ENCODE measurements at places on chromosomes 1 and 21.

DNA sequence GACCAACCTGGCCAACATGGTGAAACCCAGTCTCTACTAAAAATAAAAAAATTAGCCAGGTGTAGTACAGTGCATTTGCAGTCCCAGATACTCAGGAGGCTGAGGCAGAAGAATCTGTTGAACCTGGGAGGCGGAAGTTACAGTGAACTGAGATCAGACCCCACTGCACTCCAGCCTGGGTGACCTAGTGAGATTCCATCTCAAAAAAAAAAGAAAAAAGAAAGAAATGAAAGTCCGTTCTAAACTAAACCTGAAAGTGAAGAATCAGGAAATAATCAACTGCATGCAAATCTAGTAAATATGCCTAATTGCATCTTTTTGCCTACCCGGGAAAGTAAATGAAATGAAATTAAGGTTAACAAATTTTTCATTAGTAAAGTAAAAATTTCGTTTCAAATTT, 99.6 kb downstream of the ZZZ3 start:
- DNase-seq = no peak

GRCh38 chr1:110465038-110465813, 14.3 kb downstream of the PROK1 start:
- DNase-seq = peak; percentile 65

DNA sequence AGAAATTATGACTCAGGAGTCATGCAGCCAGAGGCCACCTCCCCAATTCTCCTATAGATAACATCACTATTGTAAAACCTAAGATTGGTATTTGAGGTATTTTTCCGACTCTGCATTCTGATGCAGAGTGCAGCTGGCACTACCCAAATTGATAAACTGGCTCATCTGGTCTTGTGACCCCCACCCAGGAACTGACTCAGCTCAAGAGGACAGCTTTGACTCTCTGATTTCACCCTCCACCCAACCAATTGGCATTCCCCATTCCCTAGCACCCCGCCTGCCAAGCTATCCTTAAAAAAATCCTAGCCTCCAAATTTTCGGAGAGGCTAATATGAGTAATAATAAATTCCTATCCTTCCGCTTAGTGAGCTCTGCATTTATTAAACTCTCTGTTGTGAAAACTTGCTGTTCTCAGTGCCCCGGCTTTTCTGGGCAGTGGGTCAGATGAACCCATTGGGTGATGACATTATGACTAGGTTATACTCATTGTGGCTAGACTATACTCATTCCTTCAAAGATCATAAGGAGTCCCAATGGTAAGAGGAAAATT, 39.4 kb upstream of the EPS15 start:
- no peak for DNase-seq

GRCh38 chr1:19893687-19894086, 11.5 kb downstream of the OTUD3 start:
- DNase-seq = no peak

GRCh38 chr1:53654216-53655210, 84.5 kb downstream of the GLIS1 start:
- DNase-seq = no peak

DNA sequence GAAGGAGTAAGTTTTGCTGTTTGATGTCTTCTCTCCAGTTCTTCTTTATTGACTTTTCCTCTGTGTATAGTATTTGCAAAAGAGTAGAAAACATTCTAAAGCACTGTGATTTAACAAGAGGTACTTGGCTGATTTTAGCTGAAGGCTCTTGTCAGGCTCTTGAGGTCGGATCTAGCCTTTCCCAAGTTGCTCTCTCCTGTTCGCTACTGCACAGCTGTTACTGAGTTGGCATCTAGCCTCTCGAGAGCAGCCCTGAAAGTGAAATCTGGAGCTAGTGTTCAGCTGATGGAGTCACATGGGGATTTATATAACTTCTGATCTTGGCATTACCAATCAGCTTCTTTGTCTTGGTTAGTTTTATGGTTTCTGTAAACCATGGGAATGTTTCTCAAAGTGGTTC, 193.1 kb downstream of the RYR2 start:
- DNase-seq = no peak

GRCh38 chr1:202016811-202017748, 6.7 kb downstream of the ELF3 start:
- no peak for DNase-seq

DNA sequence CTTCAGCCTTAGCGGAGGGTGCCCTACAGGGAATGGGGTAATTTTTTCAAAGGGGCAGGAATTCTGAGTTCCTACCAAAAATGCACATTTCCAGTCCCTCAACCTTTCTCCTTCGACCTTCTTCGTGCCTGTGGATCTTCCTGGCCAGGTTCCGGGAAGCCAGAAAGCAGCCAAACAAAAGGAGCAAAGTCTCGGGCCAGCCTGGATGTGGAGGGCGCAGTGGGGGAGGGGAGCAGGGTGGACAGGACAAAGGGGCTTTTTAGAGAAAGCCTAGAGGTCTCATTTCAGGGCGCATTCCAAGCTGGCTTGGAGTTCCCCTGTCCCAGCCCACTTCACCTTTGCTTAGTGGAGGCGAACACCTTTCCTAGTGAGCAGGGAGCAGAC, 2.9 kb upstream of the INAVA start:
- peak; percentile 43 for DNase-seq

- DNase-seq = no peak
Measured at GRCh38 chr1:3359351-3359750, 95.1 kb upstream of the ARHGEF16 start.

DNA sequence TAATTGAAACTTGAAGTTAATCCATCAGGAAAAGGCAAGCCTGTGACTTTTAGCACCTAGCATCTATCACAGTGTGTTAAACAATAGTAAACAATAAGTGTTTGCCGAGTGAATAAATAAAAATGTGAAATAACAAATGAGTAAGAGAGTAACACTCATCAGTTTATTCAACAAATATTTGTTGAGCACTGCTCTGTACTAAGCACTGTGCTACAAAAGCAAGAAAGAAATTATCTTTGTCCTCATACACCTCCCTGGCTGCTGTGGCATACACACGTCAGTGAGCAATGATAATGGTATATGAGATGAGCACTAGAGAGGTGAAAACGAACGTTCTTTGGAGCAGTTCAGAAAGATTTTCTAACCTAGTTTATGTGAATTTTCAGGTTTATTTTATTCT, 295.0 kb upstream of the LRRC7 start:
- DNase-seq = no peak

- DNase-seq = no peak
Measured at GRCh38 chr1:179857009-179857408, 20.6 kb downstream of the TOR1AIP2 start.

- DNase-seq = no peak
Measured at GRCh38 chr1:234558330-234558836, 51.6 kb downstream of the IRF2BP2 start.

- no peak for DNase-seq
Measured at GRCh38 chr21:38948377-38949069, 142.8 kb downstream of the ETS2 start.

DNA sequence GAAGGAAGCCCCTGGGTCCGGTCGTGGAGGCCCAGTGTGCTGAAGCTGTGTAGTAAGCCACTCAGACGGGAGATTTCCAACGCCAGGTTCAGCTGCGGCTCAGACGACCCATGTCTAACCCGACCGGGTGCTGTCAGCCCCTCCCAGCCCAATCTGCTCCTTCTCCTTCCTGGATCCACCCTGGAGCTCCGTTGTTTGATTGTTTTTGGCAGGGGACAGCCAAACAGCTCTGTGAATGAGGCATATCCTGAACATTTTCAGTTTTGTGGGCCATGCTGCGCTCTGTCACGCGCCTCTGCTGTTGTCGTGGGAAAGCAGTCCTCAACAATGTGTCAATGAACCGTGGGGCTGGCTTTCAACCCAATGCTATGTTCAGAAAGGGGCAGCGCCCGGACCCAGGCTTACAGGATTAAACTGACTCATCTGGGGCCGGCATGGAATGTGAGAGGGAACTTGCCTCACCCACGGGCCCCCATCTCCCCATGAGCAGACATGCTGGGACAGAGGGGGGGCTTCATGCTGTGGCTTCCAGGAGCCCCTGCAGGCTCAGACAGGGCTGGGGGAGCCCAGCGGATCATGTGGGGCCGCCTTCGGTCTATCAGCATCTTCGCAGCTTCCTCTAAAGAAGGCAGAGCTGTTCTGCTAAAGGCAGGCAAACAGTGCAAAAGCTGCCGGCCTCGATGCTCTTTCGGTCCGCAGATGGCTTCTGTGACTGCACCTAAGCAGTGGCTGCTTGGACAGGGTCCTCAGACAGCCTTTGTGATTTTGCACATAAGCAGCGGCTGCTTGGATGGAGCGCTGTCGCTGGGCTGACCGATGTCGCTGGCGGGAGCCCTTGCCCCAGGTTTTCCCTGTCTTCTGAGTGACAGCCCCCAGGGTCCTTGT, 101.7 kb downstream of the RIPK4 start:
- no peak for DNase-seq

DNA sequence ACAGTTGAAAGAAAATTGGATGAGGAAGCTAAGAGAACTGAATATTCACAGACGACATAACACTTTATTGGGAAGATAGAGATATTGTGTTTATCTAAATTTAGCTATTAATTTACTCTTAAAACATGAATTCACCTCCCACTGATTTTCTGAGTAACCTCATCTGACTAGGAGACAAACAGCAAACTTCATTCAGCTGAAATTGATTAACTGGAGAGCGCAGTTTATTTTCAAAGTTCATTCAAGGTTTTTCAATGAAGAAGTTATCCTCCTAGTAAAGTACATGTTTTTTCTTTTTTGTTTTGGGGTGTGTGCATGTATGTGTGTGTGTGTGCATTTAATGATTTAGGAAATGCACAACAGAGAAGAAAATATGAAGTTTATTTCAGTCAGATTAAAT, 215.0 kb downstream of the KCNT2 start:
- no peak for DNase-seq

- DNase-seq = no peak
Measured at GRCh38 chr1:19623523-19623922, 20.6 kb upstream of the NBL1 start.

DNA sequence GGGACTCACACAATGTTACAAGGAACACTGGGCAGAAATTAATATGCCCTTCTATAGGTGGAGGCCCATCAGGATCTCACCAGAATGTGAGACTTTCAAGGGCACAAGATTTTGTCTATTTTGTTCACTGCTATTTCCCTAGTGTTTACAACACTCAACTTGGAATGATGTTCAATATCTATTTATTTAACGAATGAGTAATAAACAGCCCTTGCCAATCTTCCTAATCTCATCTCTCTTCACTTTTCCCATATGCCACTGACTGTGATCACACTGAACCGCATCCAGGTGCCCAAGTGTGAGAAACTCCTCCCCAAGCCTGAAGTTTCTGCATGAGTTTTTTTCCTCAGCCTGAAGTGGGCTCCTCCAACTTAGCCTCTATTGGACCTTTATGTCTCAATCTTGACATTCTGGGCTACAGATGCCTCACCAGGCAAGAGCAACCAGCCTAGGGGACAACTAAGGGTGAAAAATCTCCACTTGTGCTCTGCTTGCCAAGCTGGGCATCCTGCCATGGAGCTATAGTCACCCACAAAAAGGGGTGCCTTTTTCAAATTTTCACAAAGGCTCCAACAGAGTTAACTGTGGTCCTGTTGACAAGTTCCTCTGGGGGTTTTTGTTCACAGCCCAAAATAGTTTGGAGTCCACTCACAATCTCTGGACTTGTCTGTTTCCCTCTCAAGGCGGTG, 105.6 kb downstream of the PLPP3 start:
- no peak for DNase-seq

DNA sequence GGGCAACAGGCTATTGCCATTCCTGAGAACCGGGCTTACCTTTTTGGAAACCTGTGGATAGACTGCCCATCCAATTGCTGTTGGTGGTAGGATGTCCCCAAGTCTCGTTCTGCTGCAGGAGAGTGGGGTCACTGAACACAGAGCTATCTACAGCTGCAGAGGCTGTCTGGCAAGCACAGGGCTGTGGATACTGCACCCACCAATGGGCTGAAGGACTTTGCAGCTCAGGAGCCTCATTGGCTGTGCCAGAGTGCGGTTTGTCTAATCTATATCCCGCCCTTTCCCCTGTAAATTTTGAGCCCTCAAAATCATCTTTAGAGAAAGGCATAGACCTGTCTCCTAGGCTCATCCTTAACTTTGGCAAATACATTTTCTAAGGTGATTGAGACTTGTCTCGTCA, 15.3 kb downstream of the RNF187 start:
- no peak for DNase-seq

DNA sequence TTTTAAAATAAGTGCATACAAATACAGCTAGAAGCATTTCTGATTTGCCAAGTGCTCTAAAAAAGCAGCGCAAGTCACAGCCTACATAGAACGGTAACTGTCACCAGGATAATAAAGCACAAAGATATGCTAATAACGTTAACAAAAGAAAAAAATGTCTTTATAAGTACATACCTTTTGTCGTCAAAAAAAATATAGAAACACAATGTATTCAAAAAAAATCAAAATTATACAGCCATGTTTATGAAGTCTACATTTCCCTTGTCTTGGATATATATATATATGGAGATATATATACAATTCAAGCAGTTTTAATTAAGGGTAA, 3.2 kb downstream of the IRF2BP2 start:
- no peak for DNase-seq

GRCh38 chr1:43197343-43198127, 25.4 kb downstream of the CFAP57 start:
- DNase-seq = no peak

DNA sequence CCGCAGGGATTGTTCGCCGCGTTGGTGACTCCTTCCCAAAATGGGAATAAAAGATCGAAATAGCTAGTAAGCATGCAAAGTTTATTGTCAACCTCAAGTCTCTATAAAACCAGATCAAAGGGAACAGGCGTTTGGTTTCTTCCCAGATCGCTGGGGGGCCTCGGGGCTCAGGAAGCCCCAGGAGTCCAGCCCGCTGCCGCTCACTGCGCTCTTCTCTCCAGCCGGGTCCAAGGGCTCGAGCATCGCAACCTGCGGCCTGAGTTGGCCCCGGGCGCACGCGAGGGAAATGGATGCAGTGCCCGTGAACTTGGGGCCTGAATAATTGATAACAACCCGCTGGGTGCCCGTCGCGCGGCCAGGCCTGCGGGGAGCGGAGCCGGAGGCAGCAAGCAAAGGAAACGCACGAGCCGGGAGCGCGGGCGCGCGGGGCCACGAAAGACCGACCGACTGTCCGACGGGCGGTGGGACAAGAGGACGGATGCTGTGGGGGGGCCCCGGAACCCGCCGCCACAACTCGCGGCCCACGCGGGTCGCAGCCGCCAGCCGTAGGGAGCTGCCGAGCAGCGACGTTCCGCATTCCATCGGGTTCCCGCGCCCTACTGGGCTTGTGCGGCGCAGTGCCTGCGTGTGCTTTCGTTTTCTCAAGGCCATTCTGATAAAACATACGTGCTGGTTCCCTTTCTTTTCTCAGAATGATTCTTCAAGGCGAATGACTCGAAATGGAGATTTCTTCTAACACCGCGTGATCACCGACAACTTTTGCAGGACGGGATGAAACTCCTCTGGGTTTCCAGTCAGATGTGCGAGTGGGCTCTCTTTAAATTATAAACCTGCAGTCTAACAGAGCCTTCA, 14.0 kb upstream of the ALX3 start:
- peak; percentile 37 for DNase-seq

GRCh38 chr1:201426479-201427310, 5.2 kb upstream of the TNNI1 start:
- DNase-seq = peak; percentile 41

- DNase-seq = no peak
Measured at GRCh38 chr21:21807598-21807903, 809.3 kb downstream of the NCAM2 start.

- DNase-seq = no peak
Measured at GRCh38 chr1:187862506-187862905, 1033.8 kb downstream of the PLA2G4A start.

GRCh38 chr1:233304489-233305102, 9.1 kb upstream of the PCNX2 start:
- no peak for DNase-seq

- no peak for DNase-seq
Measured at GRCh38 chr1:18145851-18146618, 38.4 kb downstream of the IGSF21 start.

GRCh38 chr1:13771745-13772144, 71.8 kb downstream of the PRDM2 start:
- DNase-seq = no peak
